ENCODE measurements at places on chromosomes 4 and X. TPM values are rescaled to one million over a fixed set of nuclear protein-coding genes. Genes with fewer than 3 reads are reported as not detected.

The DCX gene
- total RNA-seq, result not detected

DNA sequence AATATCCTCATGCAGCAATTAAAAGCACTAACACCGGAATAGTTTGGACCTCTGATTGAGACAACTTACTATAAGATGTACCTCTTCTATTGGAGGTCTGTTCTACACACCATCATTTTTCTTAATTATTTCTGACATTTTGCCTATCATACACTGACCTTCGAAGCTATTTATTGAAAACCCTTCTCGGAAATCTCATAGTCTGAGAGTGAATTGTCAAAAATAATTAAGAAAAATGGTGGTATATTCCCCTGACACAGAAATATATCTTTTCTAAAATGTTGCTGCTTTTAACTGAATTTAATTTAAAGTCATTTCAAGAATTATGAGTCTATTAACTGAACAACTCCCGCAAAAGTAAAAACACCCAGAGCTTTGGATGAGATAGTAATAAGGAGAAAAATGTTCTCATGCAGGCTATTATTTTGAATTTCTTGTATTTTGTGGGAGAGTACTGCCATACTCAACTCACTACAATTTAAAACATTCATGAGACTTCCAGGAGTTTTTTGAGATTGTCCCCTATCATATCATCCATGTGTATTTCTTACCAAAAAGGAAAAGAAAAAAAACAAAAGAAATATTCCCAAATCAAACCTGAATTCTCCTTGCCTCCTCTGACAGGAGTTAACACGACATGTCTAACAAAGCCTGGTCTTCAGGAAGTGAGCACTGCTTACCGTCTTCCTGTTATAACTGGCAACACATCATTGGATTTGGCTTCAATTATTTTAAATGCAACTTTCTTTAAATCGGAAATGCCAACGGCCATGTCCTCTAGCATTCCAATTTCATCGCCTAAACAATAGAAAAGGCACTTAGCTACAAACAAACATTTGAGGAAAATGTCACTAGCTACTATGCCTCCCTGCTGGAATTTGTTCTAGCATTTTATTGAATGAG is 485.3 kb downstream of the IL15 start:
- DNase-seq, result no peak

The PAQR3 gene
- total RNA-seq, result 10.0 TPM

DNA sequence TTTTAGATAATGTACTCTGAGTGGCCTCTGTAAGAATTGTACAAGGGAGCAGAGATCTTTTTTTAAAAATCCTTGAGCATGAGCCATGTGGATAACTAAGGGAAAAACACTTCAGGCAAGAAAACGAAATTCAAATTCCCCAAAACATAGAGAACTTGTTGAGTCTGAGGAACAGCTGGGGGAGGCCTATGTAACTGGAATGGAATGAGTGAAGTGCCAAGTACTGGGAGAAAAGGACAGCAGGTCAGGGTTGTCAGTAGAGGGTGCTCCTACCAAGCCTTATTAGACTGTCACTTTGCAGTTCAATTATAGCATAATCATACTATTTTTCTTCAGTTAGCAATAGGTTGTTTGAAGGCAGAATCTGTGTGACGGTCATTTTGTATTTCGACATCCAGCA is 135.1 kb downstream of the ARHGAP6 start:
- no peak for DNase-seq

GRCh38 chr4:70637239-70637913 is 8.8 kb downstream of the ENAM start:
- no peak for DNase-seq

- DNase-seq, result no peak
Observed at GRCh38 chr4:146814750-146815149, 130.9 kb downstream of the TTC29 start.

- DNase-seq, result no peak
Observed at GRCh38 chrX:153814591-153815315, 15.6 kb downstream of the PDZD4 start.

- DNase-seq, result no peak
Observed at GRCh38 chrX:77960567-77960966, 8.9 kb downstream of the PGAM4 start.

- DNase-seq, result no peak
Observed at GRCh38 chrX:154602766-154603437, 16.2 kb downstream of the CTAG1B start.

- DNase-seq, result no peak
Observed at GRCh38 chr4:105808750-105809041, 86.6 kb upstream of the NPNT start.

The XG gene
- not detected for total RNA-seq

GRCh38 chr4:184744236-184744635 is 10.3 kb upstream of the CENPU start:
- no peak for DNase-seq

GRCh38 chr4:47830265-47831025 is 7.4 kb downstream of the CORIN start:
- no peak for DNase-seq

The TEX13B gene
- not detected for total RNA-seq

GRCh38 chrX:132876523-132877338 is 81.7 kb downstream of the HS6ST2 start:
- DNase-seq, result peak; percentile 19

DNA sequence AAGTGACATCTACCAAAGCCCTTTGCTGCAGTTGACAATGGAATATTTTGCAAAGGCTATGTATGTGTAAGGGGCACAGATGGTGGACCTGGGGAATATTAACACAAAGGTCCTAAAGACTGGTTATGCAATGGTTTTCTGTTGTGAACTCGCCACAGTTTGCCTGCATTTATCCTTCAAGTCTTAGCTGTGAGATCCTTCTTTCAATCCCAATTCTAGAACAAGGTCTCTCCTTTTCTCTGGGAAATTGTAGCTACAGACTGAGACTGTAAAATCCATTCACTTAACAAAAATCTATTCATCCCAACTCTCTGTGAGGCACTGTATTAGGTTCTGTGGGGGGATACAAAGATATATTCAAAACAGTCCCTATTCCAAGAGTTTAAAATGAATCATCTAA is 250.4 kb downstream of the GPM6A start:
- DNase-seq, result peak; percentile 47

- DNase-seq, result no peak
Observed at GRCh38 chr4:24190761-24191695, 301.2 kb upstream of the PPARGC1A start.

GRCh38 chrX:123990169-123990568 is 28.7 kb downstream of the STAG2 start:
- no peak for DNase-seq

- DNase-seq, result no peak
Observed at GRCh38 chr4:121270389-121270788, 106.3 kb upstream of the TNIP3 start.

DNA sequence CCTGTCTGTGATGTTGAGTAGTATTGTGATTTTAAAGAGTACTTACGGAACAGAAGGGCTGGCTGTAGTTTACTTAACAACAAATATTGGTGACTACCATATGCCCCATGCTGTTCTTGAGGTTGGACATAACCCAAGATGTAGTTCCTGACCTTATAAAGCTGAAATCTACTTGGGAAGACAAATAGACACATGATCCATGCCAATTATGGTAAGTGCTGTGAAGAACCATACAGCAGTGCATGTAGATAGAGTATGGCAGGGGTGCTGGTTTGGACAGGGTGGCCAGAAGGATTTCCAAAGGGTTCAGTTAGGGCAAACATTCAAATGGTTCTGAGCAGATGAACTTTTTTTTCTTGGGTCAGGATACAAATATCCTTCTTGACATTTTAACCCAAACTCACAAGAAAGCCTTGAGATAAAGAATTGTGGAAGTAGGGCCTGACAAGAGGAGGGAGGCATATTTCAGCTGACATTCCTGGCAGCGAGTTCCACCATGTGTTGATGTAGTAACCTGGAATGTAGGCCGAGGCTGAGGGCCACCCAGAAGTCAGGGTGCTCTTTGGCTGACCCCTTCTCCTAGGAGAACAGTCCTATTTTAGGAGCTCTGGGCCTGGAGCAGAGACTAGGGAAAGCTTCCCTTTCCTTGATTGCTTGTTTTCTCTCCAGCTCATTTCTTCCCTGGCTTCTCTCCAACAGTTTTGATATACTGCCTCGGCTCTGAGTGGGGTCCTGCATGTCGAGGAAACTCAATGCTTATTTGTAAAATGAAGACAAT is 74.2 kb downstream of the FREM3 start:
- no peak for DNase-seq

The TAF7L gene
- total RNA-seq, result not detected

The STPG2 gene
- 0.12 TPM for total RNA-seq

- no peak for DNase-seq
Observed at GRCh38 chr4:6753891-6754290, 28.6 kb upstream of the KIAA0232 start.

The NOX1 gene
- not detected for total RNA-seq

The ETDA gene
- total RNA-seq, result not detected

DNA sequence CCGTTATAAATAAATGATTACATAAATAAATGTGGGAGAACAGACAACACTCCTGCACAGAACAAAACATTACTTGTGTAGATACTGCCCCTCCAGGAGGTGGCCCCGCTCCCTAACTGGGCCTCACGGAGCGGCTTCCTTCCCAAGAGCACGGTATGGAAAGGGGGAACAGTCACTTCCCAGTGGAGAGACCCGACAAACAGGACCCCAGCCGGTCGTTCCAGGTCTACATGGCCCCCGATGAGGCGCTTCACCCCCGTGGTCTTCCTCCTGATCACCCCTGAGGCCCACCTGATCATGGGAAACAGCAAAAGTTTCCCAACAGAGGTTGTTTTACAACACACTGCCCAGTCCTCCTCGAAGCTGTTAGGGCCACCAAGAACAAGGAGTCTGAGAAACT is 6.6 kb upstream of the SLC6A8 start:
- DNase-seq, result no peak

DNA sequence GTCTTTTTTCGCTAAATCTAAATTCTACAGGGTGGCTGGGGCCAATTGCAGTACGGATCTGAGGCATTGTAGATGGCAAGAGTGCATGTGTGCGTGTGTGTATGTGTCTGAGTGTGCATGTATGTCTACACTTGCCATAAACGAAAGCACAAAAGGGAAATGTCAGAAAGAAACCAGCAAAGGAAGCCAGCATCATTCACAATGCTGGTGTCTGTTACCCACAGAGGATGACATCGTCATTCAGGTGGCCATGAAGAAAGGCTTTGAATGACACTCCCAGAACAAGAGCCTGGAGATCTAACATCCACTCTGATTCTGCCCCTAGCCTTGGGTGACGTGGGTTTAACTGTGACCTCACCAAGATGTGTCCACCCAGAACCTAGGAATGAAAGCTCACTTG is 124.6 kb downstream of the DHRSX start:
- no peak for DNase-seq

The HTRA3 gene
- total RNA-seq, result 0.14 TPM

- DNase-seq, result no peak
Observed at GRCh38 chr4:22842360-22843018, 149.8 kb downstream of the GBA3 start.

The BBS12 gene
- 3.3 TPM for total RNA-seq

DNA sequence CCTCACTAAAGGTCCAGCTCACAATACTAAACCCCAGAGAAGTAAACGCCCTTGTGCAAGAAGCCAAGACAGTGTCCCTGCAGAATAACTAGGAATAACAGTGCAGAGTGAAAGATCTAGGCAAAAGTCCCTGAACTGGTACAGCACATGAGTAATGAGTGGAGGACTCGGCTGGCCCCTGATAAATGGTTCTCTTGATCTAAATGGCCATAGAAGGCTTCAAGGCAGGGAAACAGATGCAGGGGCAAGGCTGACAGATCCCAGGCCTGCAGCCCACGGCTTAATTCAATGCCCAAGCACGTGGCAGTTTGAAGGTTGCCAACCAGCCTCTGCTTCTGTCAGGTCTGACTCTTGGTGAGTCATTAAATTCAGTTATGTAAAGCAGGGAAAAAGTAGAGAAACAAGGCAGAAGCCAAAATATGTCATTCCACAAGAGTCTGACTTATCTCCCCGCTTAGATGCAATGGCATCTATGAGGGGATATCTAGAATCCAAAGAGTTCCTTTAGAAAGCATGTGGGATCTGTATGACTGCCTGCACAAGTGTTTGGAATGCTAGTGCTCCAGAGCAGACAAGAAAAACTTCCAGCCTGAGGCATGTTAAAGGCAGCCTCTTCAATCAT is 121.3 kb downstream of the PRDM5 start:
- peak; percentile 1 for DNase-seq

The ELF4 gene
- 16.1 TPM for total RNA-seq

The ARMCX1 gene
- 0.25 TPM for total RNA-seq

The CHRDL1 gene
- not detected for total RNA-seq

The DRD5 gene
- not detected for total RNA-seq

DNA sequence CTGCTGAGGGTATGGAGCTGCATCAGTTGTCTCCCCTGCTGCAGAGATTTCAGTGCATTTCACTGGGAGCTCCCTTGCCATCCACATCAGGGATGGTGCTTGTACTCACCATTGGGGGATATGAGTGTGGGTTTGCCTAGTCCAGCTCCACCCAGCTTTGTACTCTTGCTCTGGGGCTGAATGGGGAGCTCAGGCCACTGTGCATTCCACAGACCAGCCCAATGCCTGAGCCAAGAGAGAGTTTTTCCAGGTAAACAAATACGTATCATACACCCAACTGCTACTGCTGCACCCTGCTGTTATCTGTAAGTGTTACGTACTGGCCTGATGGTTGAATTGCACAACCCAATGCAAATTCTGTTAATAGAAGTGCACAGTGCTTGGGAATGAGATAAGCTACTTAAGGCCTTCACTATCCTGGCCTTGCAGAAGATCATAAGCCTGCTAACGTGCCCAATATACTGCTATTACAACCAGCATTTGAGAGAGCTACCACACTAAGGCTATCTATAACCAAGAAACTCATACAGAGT is 205.0 kb upstream of the DMD start:
- no peak for DNase-seq

GRCh38 chr4:18815081-18815778 is 793.7 kb upstream of the LCORL start:
- no peak for DNase-seq

The DUSP9 gene
- 2.5 TPM for total RNA-seq

- no peak for DNase-seq
Observed at GRCh38 chr4:28385801-28386200, 1525.2 kb downstream of the STIM2 start.

The MGST2 gene
- total RNA-seq, result not detected

The NKX3-2 gene
- total RNA-seq, result 0.37 TPM

DNA sequence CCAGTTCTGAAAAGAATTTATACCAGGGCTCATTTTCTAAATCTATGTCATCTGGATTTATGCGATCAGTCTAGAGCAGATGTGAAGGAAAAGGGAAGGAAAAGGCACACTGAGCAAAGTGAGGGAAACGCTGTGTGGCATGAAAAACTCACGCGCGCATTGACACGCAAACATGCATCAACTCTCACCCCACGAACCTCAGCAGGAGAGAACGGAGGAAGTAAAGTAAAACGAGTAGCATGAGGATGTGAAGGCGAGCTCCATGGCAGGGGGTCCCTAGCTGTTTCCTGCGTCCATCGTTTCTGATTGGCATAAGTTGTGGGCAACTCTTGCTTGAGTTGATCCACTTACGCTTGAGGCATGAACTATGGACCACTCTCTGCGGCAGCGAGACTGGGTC is 102.8 kb upstream of the PDLIM3 start:
- DNase-seq, result no peak

The YIPF7 gene
- not detected for total RNA-seq

The OFD1 gene
- 26.9 TPM for total RNA-seq

Data from G401 (cell line).